Activated CD8-positive, alpha-beta memory T cell treated with anti-CD3 and anti-CD28 coated beads for 1 hour (primary cell): ENCODE measurements at places on chromosomes 11 and 22.

DNA sequence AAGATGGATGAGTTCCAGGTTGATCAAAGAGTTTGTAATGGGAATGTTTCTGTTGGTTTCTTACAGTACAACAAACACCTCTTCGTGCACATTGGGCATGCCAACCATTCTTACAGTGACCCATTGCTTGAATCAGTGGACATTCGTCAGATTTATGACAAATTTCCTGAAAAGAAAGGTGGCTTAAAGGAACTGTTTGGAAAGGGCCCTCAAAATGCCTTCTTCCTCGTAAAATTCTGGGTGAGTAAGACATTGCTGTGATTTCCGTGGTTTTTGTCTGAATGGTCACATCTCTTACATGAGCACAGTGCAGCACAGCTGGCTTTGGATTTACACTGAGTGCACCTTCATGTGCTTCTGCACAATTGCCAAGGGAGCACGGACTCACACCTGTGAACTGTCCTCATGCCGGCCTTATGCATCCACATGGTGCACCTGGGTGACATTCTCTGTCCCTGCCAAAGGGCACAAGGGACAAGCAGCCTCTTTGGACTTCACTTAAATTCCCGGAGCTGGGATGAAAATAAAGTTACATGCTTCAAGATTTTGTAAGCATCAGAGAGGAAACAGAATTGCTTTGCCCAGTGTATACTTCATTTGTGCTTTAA lies 107.1 kb upstream of the RASSF10 start:
- no peak for DNase-seq

- DNase-seq, result no peak
These were observed 8.0 kb upstream of the PKNOX2 start for GRCh38 chr11:125156346-125157117.

- DNase-seq, result no peak
These were observed 24.6 kb downstream of the MMP27 start for GRCh38 chr11:102680945-102681344.

- DNase-seq, result no peak
These were observed 48.9 kb downstream of the POLD3 start for GRCh38 chr11:74641289-74641688.
